ENCODE measurements at places on chromosomes 5 and 9.

- DNase-seq = no peak
These were observed 45.5 kb downstream of the GALNT12 start for GRCh38 chr9:98852961-98853360.

GRCh38 chr5:38466424-38467189 lies 89.8 kb downstream of the LIFR start:
- DNase-seq = no peak

GRCh38 chr5:150139334-150139733 lies 16.3 kb downstream of the PDGFRB start:
- DNase-seq = no peak

DNA sequence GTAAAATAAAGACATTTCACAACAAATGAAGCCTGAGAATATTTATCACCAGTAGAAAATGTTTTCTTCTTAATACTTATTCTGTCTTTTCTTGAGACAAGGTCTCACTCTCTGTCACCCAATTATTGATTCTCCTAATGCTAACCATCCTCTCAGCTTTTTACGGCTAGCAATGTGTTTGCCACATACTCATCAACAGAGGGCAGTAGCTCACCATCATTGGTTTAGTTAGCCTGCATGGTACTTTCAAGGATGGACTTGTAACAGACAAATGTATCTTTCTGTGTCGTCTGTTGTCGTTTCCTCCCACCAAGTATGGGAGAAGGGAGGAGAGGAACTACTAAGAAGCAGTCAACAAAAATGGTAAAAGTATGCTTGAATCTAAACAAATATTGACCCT lies 5.9 kb upstream of the ACO1 start:
- DNase-seq = peak; percentile 19

GRCh38 chr5:76790632-76791290 lies 28.1 kb upstream of the F2RL1 start:
- no peak for DNase-seq

DNA sequence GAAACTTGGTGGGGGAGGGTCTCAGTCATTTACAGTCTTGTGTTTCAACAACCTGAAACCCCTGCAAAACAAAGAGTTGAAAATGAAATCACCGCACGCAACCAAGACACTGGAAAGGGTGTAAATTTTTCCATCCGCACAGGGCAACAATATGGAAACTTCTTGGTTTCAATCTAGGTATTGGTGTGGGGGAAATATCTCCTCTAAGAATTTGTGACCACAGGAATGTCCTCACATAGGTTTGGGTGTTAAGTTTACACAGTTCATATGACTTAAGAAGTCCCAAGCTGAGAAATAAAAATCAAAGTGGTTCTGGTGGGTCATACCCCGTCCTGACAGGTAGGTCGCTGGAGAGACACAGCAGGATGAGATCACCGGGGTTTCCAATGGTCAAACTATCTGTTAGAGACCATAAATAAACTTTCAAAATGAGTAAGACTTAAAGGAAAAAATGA lies 51.9 kb upstream of the PIP5K1B start:
- DNase-seq = peak; percentile 69

- no peak for DNase-seq
These were observed 50.1 kb downstream of the FRMPD1 start for GRCh38 chr9:37700900-37701299.

DNA sequence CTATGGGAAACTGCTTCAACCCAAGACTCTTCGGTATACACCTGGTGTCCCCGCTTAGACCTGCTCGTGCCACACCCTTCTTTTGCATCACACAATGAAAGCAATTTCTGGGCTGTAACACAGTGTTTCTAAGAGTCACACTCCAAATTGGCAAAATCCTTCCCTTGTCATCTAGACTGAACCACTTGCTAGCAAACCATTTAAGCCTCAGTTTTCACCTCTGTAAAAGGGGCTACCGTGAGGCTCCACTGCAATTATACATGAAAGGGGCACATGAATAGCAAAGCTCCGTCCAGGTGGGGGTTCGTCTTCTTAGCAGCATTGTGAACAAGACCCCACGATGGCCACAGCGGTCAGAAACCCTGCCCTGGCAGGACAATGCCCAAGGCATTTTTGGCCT lies 166.8 kb downstream of the PAX5 start:
- DNase-seq = no peak

DNA sequence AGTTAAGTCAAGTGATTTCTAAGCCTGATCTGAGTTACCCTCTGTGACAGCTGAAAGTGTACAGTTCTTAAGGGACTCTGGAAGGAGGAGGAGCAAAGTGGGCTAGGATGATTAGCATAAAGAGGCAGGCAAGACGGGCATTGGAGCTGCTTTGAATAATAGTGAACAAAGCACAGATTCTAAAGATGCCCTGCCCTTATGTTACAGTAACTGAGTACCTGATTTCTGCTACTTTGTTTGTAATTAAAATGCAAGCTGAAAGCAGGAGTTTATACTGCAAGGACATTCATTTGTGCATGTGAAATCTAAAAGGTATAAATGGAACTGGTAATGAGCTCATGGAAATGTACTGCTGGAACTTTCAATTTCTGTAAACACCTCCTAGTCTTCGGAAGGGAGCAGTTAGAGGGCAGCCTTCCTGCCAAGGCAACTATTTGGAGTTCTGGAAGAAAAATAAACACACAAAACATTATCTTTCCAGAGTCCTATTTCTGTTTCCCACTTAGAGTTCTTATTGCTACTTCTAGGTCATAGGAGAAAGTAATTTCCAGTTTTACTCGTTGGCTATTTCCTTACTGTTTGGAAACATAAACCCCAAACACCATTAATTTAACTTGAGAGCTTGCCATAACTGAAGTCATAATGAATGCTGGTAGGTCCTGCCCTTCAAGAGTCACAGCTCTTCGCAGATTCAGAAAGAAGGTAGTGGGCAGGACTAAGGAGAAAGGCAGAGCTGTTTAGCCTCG lies at the start of gene RANBP3L:
RANBP3L (minus strand) TSS at position 45 of the 746 bp plus-strand sequence. CDS start 486 bp downstream, outside the sequence.
- DNase-seq = no peak

GRCh38 chr9:35691334-35691650 lies 1.6 kb upstream of the TPM2 start:
- no peak for DNase-seq

GRCh38 chr9:27791311-27791710 lies 218.0 kb upstream of the C9orf72 start:
- DNase-seq = no peak

DNA sequence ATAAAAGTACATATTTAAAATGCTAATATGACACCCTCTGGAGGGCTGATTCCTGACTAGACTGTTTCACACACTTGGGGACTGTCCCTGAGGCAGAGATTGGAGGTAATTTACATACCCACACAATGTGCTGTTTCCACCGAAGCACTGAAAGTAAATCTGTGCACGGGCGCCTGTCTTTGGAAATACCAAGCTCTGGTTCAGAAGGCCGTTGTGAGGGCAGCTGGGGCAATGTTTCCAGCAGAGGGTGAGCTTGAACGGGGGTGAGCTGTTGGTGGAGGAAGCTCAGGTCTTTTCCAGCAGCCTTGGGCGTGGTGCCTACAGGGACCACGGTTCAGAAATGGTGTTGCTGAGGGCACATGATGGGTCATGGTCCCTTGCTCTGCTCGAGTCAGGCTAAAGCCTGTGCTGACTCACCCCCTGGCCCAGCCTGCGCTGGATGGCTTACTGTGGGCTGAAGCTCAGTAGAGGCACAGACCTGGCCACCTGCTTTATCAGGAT lies 25.8 kb upstream of the HMCN2 start:
- DNase-seq = peak; percentile 77

DNA sequence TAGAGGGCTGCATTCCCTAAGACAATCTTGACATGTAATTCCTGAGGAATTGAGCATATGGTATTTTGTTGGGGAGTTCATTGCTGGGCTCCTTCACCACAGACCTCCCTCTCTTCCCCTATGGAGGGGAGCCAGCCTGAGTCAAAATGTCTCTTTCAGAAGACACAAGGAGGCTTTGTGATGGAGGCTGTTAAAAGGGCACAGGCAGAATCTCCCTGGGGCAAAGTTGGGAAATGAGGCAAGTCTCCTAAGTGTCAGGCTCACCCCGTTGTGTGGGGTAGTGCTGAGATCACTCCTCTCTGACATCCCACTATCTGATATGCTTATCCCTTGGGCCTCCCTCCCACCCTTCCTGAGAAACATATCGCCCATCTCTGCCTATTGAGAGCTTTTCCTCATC lies 30.6 kb downstream of the GFRA3 start:
- no peak for DNase-seq

DNA sequence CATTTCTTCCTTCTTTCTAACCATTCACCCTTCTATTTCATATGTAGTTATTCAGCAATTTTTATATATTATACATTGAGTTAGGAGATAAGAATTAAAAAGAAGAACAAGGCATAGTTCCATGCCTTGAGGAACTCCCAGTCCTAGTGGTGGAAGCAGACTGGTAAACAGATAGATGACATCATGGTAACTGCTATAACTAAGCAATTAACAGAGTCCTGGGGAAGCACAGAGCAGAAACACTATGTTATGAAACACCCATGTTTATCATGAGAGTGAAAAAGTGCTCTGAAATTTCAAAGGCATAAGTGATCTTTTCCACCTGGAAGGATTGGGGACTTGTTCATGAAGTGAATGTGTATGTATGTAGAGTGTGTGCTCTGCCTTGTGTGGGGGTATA lies 14.6 kb downstream of the PAPPA start:
- DNase-seq = no peak

- no peak for DNase-seq
These were observed 4.8 kb downstream of the USP20 start for GRCh38 chr9:129840034-129840433.

DNA sequence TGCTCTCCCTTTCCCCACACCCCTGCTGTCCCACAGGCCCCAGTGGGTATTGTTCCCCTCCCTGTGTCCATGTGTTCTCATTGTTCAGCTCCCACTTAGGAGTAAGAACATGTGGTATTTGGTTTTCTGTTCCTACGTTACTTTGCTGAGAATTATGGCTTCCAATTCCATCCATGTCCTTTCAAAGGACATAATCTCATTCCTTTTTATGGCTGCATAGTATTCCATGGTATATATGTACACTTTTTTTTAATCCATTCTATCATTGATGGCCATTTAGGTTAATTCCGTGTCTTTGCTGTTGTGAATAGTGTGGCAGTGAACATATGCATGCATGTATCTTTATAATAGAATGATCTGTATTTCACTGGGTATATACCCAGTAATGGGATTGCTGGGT lies 25.6 kb downstream of the FER start:
- DNase-seq = no peak

GRCh38 chr5:141873933-141874261 lies 4.3 kb downstream of the PCDH1 start:
- DNase-seq = no peak

DNA sequence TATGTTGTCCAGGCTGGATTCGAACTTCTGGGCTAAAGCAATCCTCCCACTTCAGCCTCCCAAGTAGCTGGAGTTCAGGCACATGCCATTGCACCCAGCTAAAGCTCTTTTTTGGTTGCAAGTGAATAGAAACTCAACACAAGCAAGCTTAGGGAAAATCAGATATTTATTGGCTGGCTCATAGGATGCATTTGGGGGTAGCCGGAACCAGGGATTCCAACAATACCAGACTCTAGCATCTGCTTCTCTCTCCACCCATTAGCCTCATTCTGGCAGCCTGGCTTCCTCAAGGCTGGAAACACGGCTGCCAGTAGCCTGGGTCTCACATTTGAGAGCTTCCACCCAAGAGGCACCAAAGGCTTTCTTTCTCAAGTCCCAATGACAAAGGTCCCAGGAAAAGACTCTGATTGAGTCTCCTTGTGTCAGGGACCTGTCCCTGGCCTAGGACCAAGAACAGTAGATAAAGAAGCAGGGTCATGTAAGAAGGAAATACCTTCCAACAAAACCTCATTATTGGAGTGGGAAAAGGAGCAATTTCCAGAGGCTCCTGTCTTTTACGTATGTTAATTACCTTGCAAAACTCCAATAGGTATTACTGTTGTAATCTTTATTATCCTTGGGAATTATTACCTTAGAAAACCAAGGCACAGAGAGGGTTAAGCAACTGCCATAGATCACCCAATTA lies 23.0 kb upstream of the B4GALT1 start:
- no peak for DNase-seq

DNA sequence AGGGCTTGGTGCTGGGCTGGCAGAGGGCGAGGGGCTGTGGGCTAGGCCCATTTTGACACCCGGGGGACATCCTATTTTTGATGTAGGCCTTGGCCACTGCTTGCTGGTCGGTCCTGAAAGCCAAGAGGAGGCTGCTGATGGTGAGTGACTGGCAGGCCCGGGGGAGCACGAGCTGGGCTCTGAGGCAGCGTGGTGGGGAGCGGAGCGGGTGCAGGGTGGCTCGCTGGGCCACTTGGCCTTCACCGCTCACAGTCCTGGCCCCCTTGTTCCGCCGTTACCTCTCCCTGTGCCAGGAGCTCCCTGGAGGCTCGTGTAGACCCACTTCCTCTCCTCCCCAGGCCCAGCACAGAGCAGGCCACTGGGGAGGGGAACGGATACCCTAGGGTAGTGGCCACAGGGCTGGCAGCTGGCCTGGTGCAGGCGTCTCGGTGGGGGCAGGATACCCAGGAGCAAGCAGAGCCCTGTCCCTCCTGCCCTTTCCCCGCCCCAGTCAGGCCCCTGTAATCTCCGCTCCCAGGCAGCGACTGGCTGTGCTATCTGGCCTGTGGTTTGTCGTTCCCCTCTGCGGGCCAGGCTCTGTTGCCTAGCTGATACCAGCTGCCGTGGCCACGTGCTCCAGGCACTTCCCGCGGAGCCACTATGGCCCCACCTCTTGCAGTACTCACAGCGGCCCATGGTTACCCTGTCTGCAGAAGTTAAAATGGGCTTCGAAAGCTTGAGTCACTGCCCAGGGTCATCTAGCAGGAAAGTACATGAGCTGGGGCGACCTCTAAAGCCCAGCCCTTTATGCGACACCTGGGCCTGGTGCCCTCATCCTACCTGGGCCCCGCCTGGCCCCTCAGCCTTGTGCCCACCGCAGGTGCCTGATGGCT lies 11.7 kb upstream of the DOLPP1 start:
- peak; percentile 75 for DNase-seq

DNA sequence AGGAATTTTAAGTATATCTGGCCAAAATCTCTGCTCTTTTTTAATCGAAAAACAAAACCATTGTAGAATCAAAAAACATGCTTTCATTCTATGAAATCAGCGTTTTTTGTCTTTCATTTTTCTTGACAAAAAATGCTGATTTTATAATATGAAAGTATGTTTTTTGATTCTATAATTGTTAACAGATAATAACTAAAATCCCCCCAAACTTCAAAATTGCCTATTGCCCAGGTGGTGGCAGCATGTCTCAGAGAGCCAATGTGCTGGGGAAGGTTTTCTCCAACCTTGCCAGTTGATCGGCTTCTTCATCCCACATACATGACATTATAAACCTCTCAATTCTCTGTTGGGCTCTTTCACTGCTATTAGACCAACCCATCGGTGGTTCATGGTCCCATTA lies 5.1 kb upstream of the SMIM15 start:
- DNase-seq = no peak

- peak; percentile 31 for DNase-seq
These were observed 8.0 kb upstream of the FCN2 start for GRCh38 chr9:134872482-134873231.

- no peak for DNase-seq
These were observed 26.8 kb upstream of the IQGAP2 start for GRCh38 chr5:76376148-76376865.
